ENCODE measurements at places on chromosomes 5 and 9. TPM values are rescaled to one million over a fixed set of nuclear protein-coding genes. Genes with fewer than 3 reads are reported as not detected.

Gene FGF18
- total RNA-seq, result 0.29 TPM

Gene SPOCK1
- 36.1 TPM for total RNA-seq

Gene AGXT2
- 0.17 TPM for total RNA-seq

Gene IFNK
- total RNA-seq, result not detected

Gene NAIP
- total RNA-seq, result 2.5 TPM

Gene PCDHGB1
- total RNA-seq, result 4.4 TPM

Gene AHRR
- 86.8 TPM for total RNA-seq

Gene MCTP1
- total RNA-seq, result 4.8 TPM

Gene PDE6A
- not detected for total RNA-seq

Gene PCDHA5
- total RNA-seq, result not detected

Gene SLC46A2
- not detected for total RNA-seq

Gene NRARP
- 0.29 TPM for total RNA-seq

Gene GPR151
- total RNA-seq, result not detected

Gene FOXD4L6
- total RNA-seq, result not detected

Gene PCDHA9
- under 0.01 TPM for total RNA-seq

Gene PNPLA7
- 2.0 TPM for total RNA-seq

Gene TRIM7
- total RNA-seq, result 5.3 TPM

Gene ABLIM3
- total RNA-seq, result 23.1 TPM

Gene TLN1
- total RNA-seq, result 445 TPM

Gene CEP120
- total RNA-seq, result 17.7 TPM

Gene KIF27
- 3.8 TPM for total RNA-seq

Gene SH3GL2
- 0.15 TPM for total RNA-seq

Gene GPR21
- total RNA-seq, result 0.17 TPM

Gene RNF208
- 0.15 TPM for total RNA-seq

Gene SLC36A2
- total RNA-seq, result not detected

Gene CSF1R
- total RNA-seq, result under 0.01 TPM

Gene CDH10
- 0.83 TPM for total RNA-seq

Gene PDGFRB
- 126 TPM for total RNA-seq

Gene ACER2
- 1.6 TPM for total RNA-seq

Gene DNM1
- total RNA-seq, result 86.0 TPM

Gene GHR
- total RNA-seq, result 3.5 TPM

Gene RPS14
- 3,512 TPM for total RNA-seq

Gene DEPDC1B
- 1.7 TPM for total RNA-seq

Gene ACOT12
- 2.2 TPM for total RNA-seq

Gene UBE2QL1
- not detected for total RNA-seq

Gene PCDHA12
- total RNA-seq, result not detected

Gene ARAP3
- total RNA-seq, result 4.5 TPM

Gene OR1Q1
- total RNA-seq, result not detected

Gene FRRS1L
- total RNA-seq, result 0.50 TPM

Gene DDX4
- not detected for total RNA-seq

Gene ZNF483
- 1.8 TPM for total RNA-seq

Gene DRD1
- total RNA-seq, result under 0.01 TPM

Gene CARTPT
- not detected for total RNA-seq

Gene FABP6
- not detected for total RNA-seq

Gene IL9
- total RNA-seq, result not detected
